Cortex of kidney (tissue), 1 donor: ENCODE measurements at places on chromosomes 16 and 17.

DNA sequence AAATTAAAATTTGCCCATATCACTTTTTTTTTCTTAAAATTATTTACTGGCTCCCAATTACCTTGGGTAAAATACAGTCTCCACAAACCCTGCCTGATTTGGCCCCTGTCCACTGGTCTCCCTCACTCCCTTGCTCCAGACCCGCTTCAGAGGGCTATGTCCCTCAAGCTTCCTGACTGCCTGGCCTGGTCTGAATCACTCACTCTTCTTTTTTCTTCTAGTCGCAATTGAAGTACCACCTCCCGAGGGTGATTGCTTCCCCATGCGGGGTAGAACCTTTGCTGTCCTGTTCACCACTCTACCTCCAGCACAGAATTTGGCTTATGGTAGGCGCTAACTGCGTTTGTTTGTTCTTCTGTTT lies 598 bp upstream of the PGAP3 start:
- DNase-seq: no peak

GRCh38 chr17:40514013-40514875 lies 12.8 kb upstream of the TNS4 start:
- DNase-seq: no peak

DNA sequence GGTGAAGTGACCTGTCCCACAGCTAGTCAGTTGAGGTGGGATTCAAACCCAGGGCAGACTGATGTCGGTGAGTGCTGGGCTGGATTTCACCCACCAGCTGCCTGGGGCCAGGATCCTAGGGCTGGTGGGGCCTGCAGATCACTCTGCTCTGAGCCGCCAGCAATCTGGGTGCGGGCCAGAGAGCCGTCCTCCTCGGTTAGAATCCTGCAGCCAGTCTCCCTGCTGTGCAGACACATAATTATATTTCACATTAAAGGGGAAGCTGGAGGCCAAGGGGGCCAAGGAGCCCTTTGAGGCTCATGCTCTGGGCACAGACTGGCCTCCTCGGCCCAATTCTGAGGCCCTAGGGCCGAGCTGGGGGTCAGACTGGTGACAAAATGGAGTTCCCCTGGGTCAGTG lies 996 bp upstream of the KCNJ12 start:
- no peak for DNase-seq

DNA sequence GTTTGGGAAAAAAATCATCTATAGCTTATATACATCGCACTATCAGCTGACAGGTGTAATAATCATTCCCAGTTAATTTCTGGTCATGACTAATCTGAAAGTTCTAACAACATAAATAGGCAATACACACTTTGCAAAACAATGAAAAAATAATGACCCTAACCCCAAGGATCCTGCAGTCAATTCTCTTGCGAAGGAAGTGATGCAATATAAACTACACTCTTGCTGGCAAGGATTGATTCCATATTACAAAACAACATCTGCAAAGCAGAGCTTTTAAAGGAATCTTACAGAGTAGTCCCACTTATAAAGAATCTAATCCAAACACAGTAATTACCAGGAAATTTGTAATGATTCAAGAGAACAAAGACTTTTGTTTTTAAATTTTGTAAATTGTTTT lies 73.4 kb downstream of the MYO1D start:
- DNase-seq: no peak

DNA sequence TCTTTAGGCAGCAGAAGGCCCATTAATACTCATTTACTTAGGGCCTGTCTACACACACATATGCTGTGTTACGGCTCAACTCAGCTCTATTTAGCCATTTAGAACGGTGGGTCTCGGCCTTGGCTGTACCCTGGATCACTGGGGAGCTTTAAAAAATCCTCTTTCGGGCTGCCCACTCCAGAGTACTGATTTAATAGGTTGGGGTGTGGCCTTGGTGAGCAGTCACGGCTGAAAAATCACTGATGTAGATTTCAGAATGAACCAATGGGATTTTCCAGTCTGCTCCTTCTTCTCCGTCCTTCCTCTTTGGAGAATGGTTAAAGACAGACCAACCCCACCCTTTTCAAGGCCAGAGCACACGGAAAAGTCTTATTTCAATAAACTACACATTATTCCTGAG lies 223.5 kb downstream of the CCDC182 start:
- no peak for DNase-seq

DNA sequence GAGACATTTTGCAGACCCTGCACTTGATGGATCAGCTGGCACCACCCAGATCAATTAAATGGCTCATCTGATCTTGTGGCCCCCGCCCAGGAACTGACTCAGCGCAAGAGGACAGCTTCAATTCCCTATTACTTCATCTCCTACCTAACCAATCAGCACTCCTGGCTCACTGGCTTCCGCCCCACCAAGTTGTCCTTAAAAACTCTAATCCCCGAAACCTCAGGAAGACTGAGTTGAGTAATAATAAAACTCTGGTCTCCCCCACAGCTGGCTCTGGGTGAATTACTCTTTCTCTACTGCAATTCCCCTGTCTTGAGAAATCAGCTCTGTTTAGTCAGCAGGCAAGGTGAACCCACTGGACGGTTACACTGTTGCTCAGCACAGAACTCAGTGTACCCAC lies 23.6 kb downstream of the SPPL2C start:
- no peak for DNase-seq

DNA sequence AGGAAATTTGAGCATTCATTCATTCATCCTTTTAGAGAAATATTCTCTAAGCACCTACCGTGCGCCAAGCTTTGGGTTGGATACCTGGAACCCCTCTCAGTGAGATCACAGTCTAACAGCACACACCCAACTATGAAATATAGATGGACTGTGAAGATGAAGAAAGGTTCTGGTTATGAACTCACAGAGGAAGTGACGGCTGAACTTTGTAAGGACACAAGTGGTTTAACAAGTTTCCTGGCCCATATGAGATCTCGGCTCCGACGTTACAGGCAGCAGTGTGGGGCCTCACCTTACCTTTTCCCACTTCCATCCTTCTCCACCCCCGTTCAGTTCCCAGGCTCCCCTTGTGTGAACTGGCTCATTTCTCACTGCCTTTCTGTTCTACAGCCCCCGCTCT lies 406.2 kb downstream of the MAF start:
- DNase-seq: no peak
